ENCODE measurements at places on chromosomes 6 and 20. TPM values are rescaled to one million over a fixed set of nuclear protein-coding genes. Genes with fewer than 3 reads are reported as not detected.

GRCh38 chr6:9140172-9140571 lies 704.8 kb upstream of the SLC35B3 start:
- no peak for DNase-seq

- DNase-seq: no peak
Measured at GRCh38 chr20:11810311-11811083, 107.2 kb upstream of the BTBD3 start.

DNA sequence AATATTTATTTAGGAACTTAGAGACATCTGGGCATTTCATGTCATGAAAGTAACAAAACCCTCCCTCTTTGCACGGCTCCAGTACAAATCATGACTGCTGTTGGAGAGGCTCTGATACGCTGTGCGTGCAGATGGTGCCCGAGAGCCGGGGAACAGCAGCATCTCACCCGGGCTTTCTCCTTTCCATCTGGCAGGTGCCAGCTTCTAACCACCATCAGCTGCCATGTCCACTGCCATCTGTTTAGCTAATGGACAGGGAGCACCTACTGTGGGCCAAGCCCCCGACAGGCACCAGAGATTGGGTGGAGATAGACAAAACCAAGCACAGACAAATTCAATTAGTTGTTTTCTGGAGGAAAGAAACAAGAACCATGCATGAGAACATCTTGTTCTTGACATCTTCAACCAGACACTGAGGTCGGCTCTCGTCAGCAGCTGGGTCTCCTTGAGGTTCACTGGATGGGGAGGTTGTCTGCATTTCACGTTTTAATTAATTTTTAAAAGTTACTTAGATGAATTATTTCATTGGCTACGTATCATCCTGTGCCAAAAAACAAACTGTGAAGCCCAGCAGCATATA lies 323.7 kb downstream of the THBS2 start:
- DNase-seq: no peak

- no peak for DNase-seq
Measured at GRCh38 chr6:30676660-30677285, 4.0 kb upstream of the DHX16 start.

GRCh38 chr6:79143320-79143898 lies 65.4 kb upstream of the PHIP start:
- no peak for DNase-seq

The NKAIN2 gene
- 1.0 TPM for total RNA-seq

DNA sequence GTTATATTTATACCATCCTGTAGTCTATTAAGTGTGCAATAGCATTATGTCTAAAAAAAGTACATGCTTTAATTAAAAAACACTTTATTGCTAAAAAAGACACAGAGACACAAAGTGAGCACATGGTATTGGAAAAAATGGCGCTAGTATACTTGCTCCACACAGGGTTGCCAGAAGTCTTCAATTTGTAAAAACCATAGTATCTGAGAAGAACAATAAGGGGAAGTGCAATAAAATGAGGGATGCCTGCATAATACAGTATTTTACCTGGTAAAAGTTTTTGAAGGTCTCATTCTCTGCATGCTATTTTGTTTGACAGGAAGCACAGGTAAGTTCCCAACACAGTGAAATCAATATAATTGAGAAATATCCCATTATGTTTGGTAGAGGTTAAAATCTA lies 1.6 kb downstream of the NOX3 start:
- DNase-seq: no peak

- peak; percentile 81 for DNase-seq
Measured at GRCh38 chr6:26304797-26305640, 60.0 kb upstream of the BTN3A2 start.

Measured in uterus (tissue), 4 donors.